ENCODE measurements at places on chromosomes 11 and 22.

DNA sequence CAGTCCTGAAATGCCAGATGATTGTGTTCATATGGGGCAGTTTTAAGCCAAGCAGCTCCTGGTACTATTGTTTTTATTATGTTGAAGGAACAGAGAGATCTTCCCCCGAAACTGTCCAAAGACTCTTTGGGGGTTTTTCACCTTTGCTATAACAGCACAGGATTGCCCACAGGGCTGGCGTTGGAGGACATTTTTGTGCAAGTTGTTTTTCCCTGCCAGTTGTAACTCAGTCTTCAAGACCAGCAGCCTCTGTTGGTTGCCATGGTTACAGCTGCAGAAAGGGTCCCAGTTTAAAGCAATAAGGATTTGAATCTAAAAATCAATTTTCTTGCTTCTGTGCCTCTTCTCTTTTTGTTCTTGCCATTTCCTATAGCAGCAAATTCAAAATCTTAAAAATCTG is 45.4 kb upstream of the YWHAH start:
- DNase-seq: no peak

GRCh38 chr11:29641201-29641600 is 375.6 kb downstream of the KCNA4 start:
- no peak for DNase-seq

GRCh38 chr22:40612291-40612751 is 24.2 kb downstream of the MRTFA start:
- DNase-seq: no peak

DNA sequence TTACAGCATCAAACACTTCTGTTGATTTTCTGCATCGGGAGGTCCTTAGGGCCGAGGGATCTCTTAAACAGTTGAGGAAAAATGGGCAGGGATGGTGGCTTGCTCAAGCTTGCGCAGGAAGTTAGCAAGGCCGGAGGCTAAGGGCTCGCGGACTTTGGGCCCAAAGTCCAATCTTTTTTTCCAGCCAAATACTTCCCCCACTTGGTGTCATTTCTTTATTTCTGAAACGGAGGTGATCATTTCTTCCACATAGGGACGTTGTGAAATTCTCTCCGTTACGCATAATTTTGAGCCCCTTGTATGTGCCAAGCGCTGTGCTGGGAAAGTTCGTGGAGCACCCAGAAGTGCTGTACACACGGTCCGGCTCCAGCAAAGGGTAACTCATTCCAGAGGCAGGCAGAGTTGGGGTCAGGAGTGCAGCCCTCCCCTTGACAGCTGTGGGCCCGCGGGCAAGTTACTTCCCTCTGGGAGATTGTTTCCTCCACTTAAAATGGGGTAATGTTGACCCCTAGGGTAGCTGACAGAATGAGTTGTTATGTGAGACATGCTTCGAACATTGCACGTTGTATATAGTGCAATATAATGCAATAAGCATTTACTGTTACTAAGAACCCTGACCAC is 809 bp downstream of the MIEF1 start:
- DNase-seq: no peak

DNA sequence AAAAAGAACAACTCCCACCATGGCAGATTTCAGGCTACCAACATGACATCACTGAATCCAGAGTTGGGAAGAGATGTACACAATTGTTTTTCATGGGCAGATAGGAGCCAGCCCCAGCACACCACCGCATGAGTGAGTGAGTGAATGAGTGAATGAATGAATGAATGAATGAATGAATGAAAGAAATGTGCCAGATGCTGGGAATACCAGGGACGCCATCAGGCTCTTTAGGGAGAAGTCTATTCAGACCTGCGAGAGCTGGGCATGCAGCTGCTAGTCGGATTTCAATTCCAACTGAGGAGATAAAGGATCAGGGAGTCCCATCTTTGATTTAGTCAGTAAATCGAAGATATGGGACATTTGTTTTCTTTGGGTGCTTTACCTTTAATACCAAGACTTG is 15.3 kb upstream of the FAM83F start:
- DNase-seq: peak; percentile 22

DNA sequence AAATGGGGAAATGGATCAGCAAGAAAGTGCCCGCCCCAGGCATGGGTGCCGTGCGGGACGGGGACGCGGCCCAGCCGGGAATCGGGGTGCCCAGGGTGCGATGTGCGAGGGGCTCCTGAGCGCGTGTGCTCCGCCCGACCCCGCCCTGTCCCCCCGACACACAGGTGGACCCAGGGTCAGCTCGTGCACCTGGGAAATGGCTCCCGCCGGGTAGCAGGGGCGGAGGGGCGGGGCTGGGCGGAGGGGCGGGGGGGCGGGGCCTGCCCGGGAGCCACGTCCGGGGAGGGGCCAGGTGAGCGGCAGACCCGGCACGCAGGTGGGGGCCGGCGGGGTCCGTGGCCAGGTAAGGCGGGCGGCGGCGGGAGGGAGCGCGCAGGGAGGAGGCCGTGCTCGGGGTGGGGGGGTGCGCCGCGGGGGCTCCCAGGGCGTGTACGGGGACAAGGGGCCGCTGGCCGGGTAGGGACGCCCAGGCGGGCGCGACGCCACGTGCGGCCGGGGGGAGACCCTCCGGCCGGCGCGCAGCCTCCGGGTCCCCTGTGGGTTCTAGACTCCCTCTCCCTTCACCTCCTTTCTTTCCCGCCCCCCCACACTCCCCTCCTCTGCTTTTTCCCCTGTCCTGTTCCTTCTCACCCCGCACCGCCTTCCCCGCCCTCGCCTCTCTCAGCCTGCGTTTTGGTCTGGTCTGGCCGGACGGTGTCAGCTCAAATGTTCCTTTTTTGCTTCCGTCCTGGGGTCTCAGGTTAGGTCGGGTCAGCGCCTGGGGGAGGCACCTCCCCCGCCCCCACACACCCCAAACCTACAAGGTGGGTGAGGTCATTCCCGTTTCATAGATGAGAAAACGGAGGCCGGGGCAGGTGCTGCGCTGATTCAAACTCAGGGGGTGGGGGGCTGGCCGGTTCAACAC is at the start of gene ARHGAP8:
Gene ARHGAP8, plus strand, starts transcription at position 291 of the 904 bp plus-strand sequence. CDS start 33,953 bp downstream, outside the sequence.
- DNase-seq: peak; percentile 83

- DNase-seq: no peak
Measured at GRCh38 chr11:64711956-64712362, 11.0 kb downstream of the NRXN2 start.

DNA sequence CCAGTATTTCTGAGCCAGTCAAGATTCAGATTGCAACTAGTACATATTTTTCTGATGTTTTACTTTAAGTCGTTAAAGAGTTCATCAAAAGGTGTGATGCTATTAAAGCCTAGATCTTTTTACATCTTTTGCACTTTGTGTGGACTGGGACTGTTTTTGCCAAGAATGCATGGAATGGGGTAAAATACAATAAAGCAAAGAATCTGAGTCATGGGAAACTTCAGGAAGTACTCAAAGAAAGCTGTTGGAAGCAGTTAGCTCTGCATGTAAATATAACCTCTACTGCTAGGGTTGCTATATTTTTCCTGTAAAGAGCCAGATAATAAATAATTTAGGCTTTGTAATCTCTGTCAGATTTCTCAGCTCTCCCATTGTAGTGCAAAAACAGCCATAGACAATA is 20.9 kb downstream of the ATXN10 start:
- no peak for DNase-seq

DNA sequence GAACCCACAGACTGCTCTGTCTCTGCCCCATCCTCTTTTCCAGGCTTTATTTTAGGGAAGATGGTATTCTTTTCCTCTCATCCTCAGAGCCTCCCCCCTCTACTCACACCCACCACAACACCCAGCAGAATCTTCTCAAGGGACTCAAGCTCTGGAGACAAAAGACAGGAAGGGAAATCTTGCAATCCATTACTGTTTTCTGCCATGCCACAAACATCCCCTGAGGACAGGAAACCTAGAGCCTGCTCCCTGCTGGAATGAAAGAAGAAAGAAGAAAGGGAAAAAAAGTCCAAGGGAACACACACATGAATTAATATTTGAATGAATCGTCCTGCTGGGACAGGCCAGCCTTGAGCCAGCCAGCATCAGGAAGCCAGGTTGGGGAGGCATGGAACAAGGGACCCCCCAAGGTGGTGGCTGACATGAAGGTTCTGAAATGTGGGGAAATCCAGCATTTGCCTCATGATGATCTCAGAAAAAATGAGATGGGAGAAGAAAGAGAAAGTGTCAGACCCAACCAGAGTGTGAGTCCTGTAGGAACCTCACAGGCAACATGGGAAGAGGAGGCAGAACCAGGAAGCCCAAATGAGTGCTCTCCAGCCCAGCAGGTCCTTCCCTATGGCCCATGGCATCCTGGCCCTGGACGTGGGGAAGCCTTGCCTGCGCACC is 34.0 kb downstream of the SLCO2B1 start:
- no peak for DNase-seq

- DNase-seq: no peak
Measured at GRCh38 chr11:118338637-118339061, 3.9 kb downstream of the CD3D start.

GRCh38 chr11:42528471-42528870 is 783.3 kb upstream of the API5 start:
- no peak for DNase-seq

GRCh38 chr22:44304354-44304753 is 8.4 kb downstream of the SHISAL1 start:
- DNase-seq: peak; percentile 84

DNA sequence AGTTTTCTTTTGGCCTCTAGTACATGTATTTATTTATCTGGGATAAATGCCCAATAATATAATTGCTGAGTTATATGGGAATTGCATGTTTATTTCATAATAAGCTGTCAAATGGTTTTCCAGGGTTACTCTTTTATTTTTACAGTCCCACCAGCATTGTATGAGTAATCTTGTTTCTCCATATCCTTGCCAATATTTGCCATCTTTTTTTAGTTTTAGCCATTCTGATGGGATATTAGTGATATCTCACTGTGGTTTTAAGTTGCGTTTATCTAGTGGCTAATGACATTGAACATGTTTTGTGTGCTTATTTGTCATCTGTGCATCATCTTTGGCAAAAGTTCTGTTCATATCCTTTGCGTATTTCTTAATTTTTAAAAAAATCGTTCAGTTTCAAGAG is 372.8 kb upstream of the CCDC179 start:
- no peak for DNase-seq

GRCh38 chr11:88827018-88827676 is 238.6 kb downstream of the GRM5 start:
- no peak for DNase-seq

DNA sequence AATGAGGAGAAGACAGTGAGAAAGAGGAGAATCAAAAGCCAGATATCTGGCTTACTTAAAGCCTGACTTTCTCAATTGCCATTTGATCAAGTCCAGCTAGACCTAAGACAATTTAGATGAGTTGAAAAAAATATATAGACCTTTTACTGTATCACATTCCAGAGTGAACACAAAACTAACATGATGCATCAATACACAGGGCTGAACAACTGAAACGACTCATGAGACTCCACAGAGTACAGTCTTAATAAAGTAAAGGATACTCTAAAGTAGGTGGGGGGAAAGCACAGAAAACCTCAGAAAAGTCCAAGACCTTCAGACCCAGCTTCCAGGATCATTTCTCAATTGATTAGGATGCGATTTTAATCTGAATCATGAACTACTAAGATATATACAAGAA is 95.3 kb upstream of the OR9G4 start:
- no peak for DNase-seq

- DNase-seq: no peak
Measured at GRCh38 chr11:76023236-76024068, 182.8 kb downstream of the WNT11 start.

GRCh38 chr11:27046956-27047355 is 6.3 kb downstream of the BBOX1 start:
- DNase-seq: no peak

- DNase-seq: no peak
Measured at GRCh38 chr11:70400643-70401042, 2.3 kb downstream of the CTTN start.

- no peak for DNase-seq
Measured at GRCh38 chr11:123062892-123063825, 1.2 kb upstream of the HSPA8 start.

GRCh38 chr11:58647866-58648265 is 25.4 kb downstream of the CNTF start:
- DNase-seq: no peak

GRCh38 chr11:12189543-12190235 is 79.3 kb downstream of the MICAL2 start:
- no peak for DNase-seq

- DNase-seq: no peak
Measured at GRCh38 chr11:98549571-98549970, 471.2 kb upstream of the CNTN5 start.

DNA sequence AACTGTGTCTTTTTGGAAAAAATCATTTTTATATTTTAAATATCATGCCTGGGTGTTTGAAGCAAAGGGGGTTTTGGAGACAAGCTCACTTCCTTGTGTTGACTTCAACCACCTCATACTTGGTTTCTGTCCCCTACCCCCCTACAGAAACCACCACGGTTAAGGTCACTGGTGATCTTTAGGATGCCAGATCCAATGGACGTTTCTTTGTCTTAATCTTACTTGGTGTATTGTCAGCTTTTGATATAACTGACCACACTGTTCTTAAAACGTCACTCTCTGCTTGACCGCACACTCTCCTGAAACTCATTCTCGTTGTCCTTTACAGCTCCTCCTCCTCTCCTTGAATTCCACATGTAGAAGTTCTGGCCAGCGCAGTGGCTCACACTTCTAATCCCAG is 34.8 kb upstream of the SWAP70 start:
- peak; percentile 22 for DNase-seq

DNA sequence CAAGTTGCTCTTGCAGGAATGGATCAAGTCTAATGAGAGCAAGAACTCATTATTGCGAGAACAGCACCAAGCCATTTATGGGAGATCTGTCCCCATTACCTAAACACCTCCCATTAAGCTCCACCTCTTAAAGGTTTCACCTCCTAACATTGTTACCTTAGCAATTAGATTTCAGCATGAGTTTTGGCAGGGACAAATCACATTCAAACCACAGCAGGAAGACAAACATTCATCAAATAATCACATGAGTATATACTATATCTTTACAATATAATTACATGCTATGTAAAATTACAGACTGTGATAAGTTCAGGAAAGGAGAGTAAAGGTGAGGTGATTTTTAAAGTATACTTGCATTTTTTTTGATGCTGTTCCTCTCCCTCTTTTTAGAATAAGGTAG is 6.6 kb upstream of the TEAD1 start:
- DNase-seq: no peak

- peak; percentile 73 for DNase-seq
Measured at GRCh38 chr11:3003396-3004231, 11.5 kb upstream of the NAP1L4 start.

DNA sequence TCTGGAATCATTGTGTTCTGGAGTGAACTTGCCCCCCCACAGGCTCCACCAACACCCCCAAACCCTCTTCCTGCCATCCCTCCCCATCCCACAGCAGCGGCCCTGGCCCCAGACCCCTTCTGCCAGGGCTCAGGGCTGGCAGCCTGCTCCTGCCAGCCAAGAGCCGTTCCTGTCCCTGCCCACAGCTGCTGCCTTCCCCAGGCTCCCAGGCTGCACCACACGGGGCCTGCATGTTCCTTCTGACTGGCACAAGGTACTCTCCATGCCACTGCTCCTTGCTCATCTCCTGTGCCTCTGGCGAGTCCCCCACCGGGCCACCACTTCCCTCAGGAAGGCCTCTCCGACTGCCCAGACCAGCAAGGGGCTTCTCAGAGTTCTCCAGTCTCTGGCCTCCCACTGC is 4.9 kb downstream of the GP1BB start:
- DNase-seq: no peak

All from islet precursor cell (in vitro differentiated cells).